CD4-positive, alpha-beta T cell treated with Interleukin-15 for 1 hour (primary cell): ENCODE measurements at places on chromosomes 5 and 9.

- DNase-seq = no peak
Observed at GRCh38 chr9:25472085-25472607, 206.1 kb downstream of the TUSC1 start.

DNA sequence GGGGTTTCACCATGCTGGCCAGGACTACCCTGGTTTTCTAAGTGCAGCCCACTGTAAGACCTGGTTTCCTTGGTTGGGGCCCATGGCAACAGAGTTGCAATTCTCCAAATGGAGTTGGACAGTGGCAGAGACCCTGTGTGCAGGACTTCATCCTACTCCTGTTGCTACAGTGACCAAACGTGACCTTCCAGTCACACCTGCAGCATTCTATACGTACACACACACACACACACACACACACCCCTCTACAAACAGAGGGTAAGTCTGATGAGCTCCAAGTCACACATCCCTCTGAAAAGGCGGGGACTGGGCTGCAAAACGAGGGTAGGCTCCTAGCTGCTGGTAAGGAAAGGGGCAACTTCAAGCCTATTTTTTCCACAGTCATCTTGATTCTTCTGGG, 23.6 kb downstream of the LHFPL2 start:
- no peak for DNase-seq

DNA sequence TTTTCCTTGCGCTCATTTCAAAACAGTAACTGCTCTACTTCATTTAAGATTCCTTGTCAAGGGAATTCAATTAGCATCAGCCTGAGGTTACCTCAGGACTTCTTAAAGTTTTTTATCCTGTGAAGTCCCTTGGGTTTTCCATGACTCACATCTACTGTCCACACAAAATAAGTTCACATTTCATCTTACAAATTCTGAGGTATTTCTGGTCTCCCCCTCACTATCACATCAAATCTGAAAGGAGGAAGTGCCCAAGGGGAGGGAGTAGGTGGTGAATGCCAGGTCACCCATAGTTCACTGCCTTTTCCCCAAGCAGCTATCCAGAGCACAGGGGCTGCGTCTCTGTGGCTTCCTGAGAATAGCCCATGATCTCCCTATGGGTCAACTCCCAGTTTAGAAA, 227.1 kb upstream of the NREP start:
- no peak for DNase-seq

GRCh38 chr9:83383034-83383433, 155.2 kb downstream of the FRMD3 start:
- no peak for DNase-seq
